IMR-90 (cell line): ENCODE measurements at places on chromosomes 4 and X. TPM values are rescaled to one million over a fixed set of nuclear protein-coding genes. Genes with fewer than 3 reads are reported as not detected.

DNA sequence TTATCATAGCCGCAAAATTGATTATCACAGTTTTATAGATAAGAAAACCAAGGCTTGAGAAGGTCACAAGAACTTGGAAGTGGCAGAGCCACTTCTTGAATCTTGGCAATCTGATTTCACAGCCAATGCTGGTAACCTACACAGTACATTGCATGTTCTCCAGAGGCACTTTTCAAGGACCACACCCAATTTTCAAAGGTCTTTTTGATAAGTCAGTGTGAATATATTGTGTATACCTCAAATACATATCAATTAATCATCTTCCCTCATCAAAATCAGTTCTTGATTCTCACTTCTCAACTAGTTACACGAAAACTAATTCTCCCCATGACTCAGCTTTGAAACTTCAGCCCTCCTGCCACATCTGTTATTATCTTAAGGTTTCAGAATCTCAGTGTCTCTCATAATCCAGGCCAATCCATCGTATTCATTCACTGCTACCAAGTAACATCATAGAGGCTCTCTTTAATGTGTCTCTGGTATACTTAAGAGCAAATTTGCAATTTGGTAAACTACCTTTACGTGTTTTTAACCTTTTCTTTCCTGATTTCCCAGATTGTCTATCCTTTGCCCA lies 16.8 kb downstream of the CAMK2D start:
- DNase-seq, result no peak

The ABCG2 gene
- 1.1 and 1.4 TPM in 2 replicates for total RNA-seq

The DUX4 gene
- not detected in 2 replicates for total RNA-seq

DNA sequence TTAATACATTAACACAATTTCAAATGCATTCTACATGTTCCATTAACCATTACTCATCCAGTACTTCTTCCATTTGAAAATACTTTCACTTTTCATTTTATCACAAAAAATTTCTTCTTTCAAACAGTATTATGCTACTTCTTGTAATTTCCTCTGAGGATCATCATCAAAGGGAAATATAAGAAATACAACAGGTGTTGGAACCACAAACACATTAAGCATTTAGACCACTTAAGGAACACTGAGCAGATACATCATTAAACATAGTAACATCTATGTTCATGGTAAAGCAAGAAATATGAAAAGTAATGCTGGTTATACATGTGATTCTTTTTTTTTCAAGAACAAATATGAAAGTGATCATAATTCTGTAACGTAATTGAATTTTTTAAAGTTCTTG lies 2207.0 kb downstream of the ARAP2 start:
- no peak for DNase-seq

The MUC7 gene
- not detected in 2 replicates for total RNA-seq

DNA sequence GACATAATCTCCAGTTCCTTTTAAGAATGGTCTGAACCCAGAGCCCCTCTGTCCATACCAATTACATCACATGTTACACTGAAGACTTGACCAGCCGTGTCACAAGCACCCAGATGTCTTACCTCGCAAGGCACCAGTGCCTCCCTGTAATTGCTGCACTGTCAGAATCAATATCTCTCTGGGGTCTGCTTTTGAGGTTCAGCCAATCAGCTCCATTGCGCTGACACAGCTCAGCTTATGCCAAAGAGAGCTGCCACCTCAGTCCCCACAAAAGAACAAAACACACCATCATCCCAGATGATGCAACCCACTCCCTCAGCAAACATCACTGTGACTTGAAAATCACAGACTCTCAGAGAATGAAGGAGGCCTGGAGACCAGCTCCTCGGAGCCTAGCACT lies 82.5 kb upstream of the SORBS2 start:
- no peak for DNase-seq
